Activated naive CD4-positive, alpha-beta T cell (primary cell): ENCODE measurements at places on chromosomes 6 and 20.
A peak's percentile ranks its signal among the peaks of the same experiment; 100 is the strongest.

- no peak for DNase-seq
Observed at GRCh38 chr20:63778034-63778752, 38.6 kb downstream of the SLC2A4RG start.

GRCh38 chr6:163468738-163469137 lies 54.2 kb downstream of the QKI start:
- no peak for DNase-seq

DNA sequence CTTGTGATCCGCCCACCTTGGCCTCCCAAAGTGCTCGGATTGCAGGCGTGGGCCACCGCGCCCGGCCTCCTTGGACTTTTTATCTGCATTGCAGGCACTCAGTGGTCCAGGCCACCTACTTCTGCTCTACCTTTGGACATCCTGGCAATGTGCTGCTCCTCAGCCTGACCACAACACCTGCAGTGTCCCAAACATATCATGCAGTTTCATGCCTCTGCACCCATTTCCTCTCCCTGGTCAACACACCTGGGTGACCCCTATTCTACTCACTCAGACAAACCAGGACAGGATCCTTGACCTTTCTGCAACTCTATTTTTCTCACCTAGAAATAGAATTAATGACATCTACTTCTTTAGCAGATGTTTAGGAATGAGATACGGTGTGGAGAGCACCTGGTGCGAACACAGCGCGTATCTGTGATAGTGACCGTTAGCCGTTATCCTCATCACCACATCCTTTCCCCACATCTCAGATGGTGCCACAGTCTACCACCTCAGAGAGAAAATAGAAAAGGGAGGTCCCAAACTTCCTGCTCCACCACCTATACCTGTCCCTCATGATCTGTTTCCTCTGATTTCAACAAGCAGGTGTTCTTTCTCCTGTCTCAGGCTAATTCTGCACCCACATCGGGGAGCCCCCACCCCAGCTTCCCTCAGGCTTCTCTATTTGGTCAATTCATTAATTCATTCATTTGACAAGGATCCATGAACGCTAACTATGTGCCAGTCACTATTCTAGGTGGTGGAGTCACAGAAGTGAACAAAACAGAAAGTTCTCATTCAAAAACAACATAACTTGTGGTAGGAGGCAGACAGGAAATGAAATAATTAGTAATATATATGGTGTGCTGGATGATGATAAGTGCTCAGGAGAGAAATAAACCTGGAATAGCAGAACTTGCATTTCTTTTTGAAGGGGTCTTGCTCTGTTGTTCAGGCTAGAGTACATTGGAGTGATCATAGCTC lies 4.3 kb upstream of the BTN3A2 start:
- no peak for DNase-seq

DNA sequence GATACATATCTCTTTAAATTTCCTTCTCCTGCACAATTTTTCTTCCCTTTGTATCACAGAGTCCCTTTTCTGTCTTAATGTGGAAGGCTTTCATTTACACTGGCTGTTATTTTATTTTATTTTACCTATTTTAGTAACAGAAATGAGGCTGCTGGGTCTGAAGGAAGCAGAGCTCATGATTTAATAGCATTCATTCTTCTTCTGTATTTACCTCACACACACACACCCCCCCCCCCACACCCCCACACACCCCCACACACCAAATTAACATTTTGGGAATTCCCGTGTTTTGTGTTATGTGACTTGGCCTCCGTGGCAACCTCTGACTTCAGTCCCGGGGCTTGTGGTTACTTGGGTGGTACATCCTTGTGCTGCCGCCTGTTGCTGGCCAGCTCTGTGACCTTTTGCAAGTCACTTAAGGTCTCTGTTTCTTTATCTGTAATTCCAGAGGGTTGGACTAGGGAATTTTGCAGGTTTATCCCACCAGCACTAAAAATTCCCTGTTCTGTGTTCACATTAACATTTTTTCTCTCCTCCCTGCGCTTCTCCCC lies 108.8 kb downstream of the TIAM2 start:
- DNase-seq: no peak

GRCh38 chr20:32010666-32011065 lies 428 bp downstream of the CCM2L start:
- no peak for DNase-seq

GRCh38 chr6:156650896-156651390 lies 126.2 kb upstream of the ARID1B start:
- DNase-seq: no peak

DNA sequence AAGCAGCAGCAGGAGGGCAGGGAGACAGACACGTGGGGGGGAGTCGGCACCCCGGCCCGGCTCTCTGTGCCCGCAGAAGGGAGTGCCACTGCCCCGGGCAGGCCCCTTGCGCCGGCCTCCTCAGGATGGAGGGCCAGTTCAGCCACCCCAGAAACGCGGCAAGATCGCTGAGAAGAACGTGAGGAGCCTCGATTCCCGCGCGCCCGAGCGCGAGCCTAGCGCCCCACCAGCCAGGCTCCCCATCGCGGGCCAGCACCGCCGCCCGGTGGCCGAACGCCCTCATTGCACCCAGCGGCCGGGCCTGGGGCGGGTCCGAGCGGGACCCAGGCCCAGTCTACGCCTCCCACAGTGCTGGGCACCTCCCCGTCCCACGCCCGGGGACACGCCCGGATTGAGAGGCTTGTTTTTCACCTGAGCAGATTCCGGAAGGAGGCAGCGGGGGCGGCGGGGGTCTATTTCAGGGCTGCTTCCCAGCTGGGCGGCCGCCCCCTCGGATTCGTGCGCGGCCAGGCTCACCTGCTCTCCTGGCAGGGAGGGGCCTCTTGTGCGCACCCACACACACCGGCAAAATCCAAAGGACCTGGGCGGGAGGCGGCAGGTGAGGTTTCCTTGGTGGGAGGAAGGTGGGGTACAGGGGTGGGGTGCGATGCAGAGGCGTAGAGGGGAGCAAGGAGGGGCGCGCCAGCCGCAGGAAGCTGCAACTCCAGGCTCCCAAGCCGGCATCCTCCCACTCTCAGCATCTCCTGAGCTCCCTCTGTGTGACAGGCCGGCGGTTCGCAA lies 9.0 kb upstream of the GRM4 start:
- peak; percentile 51 for DNase-seq

DNA sequence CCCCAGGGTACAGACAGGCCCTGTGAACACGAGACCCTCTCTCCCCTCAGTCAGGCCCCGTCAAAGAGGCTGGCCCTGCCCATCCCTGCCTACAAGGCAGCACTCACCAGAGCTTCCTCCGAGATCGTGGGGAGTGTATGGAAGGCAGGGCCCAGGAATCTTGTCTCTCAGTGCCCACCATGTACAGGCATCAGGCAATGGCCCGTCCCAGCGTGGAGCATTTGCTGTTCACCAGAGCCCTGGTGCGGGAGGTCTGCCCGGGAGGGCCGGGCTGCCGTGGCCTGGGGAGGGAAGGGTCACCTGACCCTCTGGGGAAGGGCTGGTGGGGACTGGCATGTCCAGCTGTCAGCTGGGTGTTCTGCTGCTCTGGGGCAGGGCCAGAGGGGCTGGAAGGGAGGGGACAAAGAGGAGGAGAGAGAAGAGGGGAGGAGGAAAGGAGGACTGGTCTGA lies at the start of gene IP6K3:
TSS of gene IP6K3 (minus strand) at position 255 of the 450 bp plus-strand sequence. CDS start 11,429 bp downstream, outside the sequence.
- DNase-seq: no peak

- DNase-seq: no peak
Observed at GRCh38 chr20:56630506-56631317, 1.6 kb downstream of the TFAP2C start.

GRCh38 chr6:108001696-108002231 lies 43.8 kb upstream of the SEC63 start:
- DNase-seq: no peak

GRCh38 chr20:44720621-44720996 lies 5.4 kb downstream of the CCN5 start:
- no peak for DNase-seq

GRCh38 chr20:41230136-41230535 lies 87.4 kb downstream of the ZHX3 start:
- DNase-seq: no peak

DNA sequence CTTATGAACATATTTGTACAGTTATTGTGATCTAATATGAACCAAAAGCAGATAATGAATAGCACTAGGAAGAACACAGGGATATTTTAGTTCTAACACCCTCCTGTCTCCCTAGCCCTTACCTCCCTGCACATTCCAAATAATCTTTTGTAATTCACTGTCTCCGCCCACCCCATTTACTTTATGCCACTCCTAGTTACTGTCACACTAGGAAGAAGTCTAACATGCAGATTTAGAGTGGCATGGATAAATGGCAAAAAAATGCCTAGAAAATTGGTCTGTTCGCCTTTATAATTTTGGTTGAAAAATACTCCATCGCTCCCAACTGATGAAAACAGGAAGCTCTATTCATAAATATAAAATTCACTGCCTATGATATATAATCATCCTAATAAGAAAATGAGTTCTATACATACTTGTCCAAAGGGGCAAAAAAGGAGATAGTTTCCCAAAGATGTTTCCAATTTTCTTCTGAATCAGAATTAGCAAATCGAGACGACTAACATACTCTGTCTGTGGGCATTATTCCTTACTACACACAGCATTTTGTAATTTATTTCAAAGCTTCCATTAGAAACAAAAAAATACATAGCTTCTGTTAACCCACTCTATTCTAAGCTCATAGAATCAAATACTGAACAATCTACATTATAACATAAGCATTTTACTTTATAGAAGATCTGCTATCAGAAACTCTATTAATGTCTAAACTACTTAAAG lies 1.3 kb upstream of the RUNX2 start:
- no peak for DNase-seq

- DNase-seq: no peak
Observed at GRCh38 chr20:22462975-22463914, 121.1 kb downstream of the FOXA2 start.

- no peak for DNase-seq
Observed at GRCh38 chr6:109515781-109516409, 32.9 kb upstream of the ZBTB24 start.

DNA sequence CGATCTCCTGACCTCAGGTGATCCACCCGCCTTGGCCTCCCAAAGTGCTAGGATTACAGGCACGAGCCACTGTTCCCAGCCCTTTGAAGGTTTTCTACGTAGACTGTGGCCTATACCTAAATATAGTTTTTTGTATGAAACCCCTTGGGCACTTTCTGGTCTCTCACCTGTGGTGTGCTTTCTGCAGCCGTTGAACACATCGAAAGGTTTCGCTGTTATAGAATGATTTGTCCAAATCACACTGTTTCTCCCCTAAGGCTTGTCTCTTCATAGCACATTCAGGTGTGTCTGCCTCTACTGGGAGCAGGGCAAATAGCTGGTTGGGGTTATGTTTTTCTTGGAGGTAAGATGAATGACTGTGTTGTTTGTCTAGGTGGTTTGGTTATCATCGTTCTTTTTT lies 597.9 kb downstream of the RNF144B start:
- DNase-seq: no peak

DNA sequence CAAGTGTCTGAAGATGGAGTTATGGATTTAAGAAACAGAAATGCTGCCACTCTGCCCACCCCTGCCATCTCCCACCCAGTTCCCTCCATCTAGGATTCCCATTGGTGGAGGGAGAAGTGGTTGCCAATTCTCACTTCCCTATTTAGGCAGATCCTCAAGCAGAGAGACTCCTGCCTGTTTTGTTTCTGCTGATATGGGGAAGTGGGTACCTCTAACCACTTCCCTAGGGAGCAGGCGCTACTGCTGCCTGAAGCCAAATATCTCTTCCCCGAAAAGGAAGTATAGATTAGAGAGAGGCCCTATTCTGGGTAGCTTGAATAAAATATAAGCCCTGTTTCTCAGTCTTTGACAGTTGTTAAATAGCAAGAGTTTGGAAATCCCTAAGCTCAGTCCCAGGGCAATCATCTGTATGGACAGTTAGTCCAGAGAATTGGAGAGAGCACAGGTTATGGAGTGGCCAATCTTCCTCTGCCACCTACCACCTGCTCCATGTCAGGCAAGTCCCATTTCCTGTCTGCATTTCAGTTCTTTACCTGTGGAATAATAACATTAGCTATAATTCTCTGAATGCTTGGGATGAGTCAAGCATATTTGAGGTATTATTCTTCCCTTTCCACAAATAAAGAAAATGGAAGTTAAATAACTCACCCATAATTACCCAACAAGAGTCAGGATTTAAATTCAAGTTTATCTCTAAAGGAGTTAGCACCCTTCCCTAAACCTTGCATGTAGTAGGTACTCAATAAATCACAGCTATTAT lies 2.6 kb upstream of the ADGB start:
- DNase-seq: no peak
